ENCODE measurements at places on chromosomes 7 and 10. TPM values are rescaled to one million over a fixed set of nuclear protein-coding genes. Genes with fewer than 3 reads are reported as not detected.

SPOCK2 gene
- total RNA-seq, result 7.3 TPM

CHPF2 gene
- total RNA-seq, result 24.4 TPM

LRRD1 gene
- total RNA-seq, result not detected

CUL1 gene
- 23.1 TPM for total RNA-seq

SLC26A5 gene
- total RNA-seq, result not detected

STK31 gene
- not detected for total RNA-seq

SYNPO2L gene
- not detected for total RNA-seq

MYL10 gene
- not detected for total RNA-seq

FAM25C gene
- not detected for total RNA-seq

HECW1 gene
- under 0.01 TPM for total RNA-seq

BAMBI gene
- 9.1 TPM for total RNA-seq

TMEM139 gene
- total RNA-seq, result 13.2 TPM

RPEL1 gene
- not detected for total RNA-seq

FAM107B gene
- total RNA-seq, result 19.4 TPM

KIAA1549 gene
- 5.3 TPM for total RNA-seq

GRIFIN gene
- not detected for total RNA-seq
